OCI-LY7 (cell line): ENCODE measurements at places on chromosomes 1 and 21.

GRCh38 chr1:42807056-42807668 lies 9.8 kb upstream of the ERMAP start:
- no peak for DNase-seq

DNA sequence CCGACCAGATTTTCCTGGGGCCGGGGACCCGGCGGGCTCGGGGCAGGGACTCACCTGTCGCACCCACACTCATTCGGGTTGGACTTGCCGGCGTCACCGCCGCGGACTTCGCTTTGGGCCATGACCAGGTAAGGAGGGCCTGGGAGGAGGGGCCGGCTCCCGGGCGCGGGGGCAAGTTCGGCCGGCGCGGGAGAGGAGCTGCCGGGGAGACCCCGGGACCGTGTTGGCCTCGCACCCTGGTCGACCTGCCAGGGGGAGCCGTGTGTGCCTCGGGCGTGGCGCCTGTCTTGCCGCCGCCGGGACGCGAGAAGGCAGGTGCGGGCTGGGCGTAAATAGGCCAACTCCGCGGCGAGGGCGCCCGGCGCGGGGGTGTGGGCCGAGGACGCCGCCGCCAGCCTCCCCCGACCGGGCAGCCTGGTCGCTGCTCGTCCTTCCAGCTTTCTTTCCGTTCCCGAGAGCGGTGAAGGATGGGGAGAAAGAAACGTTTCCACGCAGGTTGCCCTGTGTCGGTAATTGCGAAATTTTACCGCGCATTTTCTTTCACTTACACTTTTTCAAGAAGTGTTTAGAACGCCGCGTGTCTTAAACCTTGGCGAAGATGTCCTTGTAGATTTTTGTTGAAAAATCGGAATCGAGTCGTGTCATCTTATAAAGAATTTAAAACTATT lies 558 bp downstream of the USP1 start:
- peak; percentile 58 for DNase-seq

- DNase-seq = no peak
Measured at GRCh38 chr1:178642282-178642681, 82.8 kb upstream of the RALGPS2 start.

DNA sequence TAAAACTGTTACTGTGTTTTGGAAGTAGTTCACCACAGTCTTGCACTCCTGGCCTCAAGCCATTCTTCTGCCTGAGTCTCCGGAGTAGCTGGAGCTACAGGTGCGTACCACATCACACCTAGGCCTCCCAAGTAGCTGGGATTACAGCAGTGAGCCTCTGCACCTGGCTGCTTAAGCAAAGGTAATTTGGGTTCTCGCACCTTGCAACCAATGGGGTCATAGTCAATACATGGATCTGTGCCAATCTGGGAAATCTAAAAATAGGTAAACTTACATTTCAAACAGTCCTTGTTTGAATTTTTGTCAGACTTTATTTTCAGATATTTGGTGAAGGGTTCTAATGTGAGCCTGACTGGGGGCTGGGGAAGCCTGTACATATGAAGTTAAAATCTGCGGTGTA lies 466.5 kb downstream of the PCP4 start:
- no peak for DNase-seq

- DNase-seq = no peak
Measured at GRCh38 chr1:44645476-44646244, 28.6 kb downstream of the TMEM53 start.

- no peak for DNase-seq
Measured at GRCh38 chr1:23984417-23985186, 4.5 kb upstream of the SRSF10 start.

DNA sequence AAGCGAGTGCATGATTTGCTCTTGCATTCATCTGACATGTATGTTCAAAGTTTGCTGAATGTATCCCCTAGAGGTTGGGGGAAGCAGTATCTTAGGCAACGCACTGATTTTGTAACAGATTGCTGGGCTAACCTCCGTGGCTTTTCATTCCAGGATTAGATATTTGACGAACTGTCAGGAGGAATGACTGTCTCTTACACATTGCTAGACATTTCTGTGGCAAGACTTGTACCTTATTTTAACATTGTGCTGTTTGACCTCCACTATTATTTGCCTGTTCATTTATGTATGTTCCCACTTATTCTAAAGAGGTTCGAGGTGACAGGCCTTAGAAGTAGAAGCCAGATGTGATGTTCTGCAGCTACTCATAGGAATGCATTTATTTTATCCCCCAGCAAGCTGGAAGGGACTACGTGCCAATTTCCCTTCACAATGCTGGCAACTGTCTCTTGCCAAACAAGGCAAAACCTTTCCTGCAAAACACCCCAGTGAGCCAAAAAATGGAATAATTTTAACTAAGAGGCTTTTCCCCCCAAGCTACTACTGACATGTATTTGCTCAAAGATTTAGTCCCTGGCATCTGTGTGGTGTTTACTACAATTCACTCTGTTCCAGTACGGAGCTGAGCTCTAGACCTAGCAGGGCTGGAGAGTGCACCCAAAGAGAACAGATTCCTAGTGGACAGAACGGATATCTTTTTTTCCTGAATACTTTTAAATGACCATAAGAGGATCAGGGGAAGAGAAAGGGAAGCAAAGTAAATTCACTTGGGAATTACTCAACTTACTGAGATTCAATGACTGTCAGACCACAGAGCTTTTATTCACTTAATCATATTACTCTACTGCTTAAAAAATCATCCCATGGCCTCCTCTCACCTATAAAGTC lies 646.2 kb downstream of the SMYD3 start:
- no peak for DNase-seq

- no peak for DNase-seq
Measured at GRCh38 chr1:94542088-94542870, 720 bp upstream of the F3 start.

GRCh38 chr1:155223047-155223446 lies 14.6 kb downstream of the MTX1 start:
- peak; percentile 55 for DNase-seq

GRCh38 chr1:197314682-197315081 lies 46.6 kb downstream of the CRB1 start:
- no peak for DNase-seq

DNA sequence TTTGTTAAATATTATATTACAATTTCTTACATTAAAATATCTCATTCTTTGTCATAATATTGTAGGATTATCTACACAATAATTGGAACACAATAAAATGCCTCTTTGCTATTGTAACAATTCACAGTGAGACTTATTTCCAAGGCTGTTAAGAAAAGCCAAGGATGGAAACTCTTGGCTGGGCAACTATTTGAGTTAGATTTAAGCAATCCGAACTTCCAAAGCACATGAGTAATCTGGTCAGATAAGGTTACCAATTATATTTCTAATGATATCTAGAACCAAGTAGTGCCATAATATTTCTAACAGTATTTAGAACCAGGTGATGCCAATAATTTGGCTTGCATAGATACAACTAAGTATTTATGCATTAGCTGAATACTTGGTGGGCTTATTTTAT lies 154.7 kb upstream of the KCNK2 start:
- DNase-seq = no peak

DNA sequence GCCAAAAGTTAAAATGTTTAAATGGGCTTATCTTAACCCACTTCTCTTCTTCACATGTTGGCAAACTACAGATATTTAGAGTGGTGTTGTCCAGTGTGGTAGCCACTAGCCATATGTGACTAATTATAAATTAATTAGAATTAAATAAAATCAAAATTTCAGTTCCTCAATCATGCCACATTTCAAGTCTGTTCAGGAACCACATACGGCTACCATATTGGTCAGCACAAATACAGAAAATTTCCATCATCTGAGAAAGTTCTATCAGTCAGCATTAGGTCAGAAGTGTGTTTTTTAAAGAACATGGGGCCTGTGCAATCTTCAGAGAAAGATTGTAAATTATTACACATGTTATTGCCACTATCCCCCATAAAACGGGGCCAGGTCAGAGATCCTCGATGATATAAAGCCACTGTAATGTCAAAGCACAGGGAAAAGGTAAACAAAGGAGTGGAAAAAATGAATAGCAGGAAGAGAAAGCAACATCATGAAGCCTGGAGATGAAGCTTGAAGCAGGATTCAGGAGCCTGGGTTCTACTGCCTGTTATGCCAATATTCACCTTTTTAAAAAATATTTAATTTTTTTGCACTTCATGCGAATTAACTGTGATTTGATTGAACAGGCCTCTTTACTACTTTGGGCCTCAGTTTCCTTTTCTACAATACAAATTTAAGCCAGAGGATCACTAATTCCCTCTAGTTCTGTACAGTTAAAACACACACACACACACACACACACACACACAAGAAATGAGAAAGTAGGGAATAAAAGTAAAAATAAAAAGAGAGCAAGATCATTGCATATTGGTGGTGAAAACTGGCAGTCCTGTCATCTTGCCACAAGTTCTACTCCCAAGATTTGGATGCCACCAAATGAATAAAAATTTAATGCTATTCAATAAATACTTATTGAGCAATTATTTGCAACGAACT lies 2.3 kb downstream of the RSBN1 start:
- no peak for DNase-seq

DNA sequence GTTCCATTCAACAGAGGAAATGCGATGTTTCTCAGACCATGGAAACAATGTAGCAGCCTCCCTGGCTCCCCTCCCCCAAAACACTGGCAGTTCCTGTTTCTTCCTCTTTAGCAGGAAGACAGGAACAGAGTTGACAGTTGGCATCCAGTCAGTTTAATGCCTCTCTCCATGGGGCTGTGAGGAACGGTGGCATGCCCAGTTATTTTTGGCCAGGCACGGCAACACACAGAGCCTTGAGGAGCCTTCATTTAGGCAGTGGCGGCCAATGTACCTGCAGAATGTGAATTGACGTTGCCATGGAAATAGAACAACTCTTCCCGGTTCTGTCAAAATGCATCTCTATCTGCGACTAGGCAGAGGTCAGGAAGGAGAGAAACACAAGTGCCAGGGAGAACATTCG lies 330.6 kb downstream of the DSCAM start:
- DNase-seq = no peak

GRCh38 chr1:182235952-182236650 lies 155.5 kb downstream of the GLUL start:
- no peak for DNase-seq

DNA sequence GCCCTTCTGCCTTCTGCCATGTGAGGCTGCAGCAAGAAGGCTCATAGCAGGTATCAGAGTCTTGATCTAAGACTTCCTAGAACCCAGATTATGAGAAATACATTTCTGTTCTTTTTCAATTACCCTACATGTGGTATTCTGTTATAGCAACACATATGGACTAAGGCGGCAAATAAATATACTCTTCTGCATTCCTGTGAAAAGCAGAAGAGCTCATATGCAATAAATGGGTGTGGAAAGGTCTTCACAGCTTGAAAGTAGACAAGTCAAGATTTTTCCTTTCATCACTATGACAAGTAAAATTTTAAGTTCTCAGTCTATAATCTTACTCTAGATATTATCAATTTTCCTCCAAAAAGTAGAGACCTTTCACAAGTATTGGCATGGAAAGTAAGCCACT lies 36.6 kb downstream of the TNFSF18 start:
- no peak for DNase-seq

DNA sequence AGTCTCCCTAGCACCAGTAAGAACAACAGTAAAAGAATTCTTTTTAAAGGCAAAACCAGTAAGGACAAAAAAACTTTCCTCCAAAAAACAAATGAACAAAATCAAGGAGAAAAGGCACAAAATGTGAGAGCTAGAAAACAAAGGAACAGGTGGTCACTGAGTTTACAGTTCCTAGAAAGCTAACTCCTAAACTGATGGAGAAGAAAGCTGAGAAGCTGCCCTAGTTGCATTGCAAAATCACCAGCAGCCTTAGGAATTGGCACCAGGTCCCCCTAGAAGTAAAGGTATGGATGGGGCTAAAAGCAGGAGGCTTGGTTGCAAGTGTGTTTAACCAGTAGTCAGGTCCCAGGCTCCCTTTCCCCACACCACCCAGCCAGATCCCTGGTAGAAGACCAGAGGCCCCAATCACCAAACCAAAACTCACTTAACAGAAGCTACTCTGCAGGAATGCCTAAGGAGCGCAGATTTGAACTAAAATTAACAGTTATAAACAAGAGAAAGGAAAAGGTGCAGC lies 47.6 kb downstream of the RAB3GAP2 start:
- no peak for DNase-seq

GRCh38 chr1:41438711-41439110 lies 45.8 kb downstream of the EDN2 start:
- no peak for DNase-seq

- DNase-seq = no peak
Measured at GRCh38 chr1:228801068-228801467, 65.8 kb downstream of the RHOU start.

DNA sequence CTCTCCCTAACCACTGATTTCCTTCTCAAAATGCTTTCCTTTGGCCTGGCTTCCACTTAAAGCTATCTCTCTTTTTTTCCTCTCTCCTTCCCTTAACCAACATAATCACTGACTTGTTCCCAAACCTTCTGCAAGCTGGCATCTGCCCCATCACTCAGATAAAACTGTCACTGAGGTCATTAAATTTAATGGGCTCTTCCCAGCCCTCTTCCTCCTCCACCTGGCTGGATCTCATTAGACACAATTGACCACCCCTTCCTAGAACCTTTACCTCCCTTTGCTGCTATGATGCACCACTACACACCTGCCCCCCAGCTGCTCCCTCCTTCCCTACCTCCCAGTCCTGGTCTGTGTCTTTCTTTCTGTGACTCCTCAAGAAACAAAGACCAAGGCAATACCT lies 44.0 kb upstream of the GJB5 start:
- no peak for DNase-seq

DNA sequence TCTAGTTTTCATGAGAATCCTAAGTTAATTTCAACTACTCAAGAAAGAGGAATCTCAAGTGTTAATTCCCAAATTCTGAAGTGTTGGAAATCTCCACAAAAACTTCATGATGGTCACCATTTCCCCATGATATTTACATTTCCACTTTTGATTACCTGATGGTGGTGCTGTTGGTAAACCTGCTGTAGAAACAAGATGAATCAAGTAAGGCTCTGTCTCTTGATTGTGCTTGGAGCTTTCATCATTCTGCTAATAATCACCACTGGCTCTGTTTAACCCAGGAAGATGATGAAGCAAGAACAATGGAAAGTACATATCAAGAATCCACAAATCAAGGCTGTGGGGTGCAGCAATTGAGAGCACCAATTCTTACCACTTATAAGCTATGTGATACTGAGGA lies 77.8 kb downstream of the C4BPA start:
- no peak for DNase-seq

- no peak for DNase-seq
Measured at GRCh38 chr1:221765527-221765926, 23.6 kb upstream of the DUSP10 start.

- DNase-seq = no peak
Measured at GRCh38 chr1:155076371-155076770, 2.3 kb upstream of the EFNA3 start.

DNA sequence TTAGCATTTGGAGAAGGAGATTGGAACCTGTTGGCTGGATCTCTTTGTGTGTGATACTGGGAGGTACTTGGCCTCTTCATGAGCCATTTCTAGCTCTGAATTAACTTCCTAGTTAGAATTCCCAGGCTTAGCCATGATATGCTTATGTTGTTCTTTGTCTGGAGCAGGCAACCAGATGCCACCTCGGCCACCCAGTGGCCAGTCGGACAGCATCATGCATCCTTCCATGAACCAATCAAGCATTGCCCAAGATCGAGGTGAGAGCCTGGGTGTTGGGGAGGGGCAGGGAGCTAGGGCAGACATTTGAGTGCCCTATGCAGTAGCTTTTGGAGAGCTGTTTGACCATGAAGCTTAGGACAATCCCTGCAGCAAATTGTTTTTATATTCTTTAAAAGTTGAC lies 26.5 kb upstream of the PIGV start:
- no peak for DNase-seq
